ENCODE measurements at places on chromosomes 13 and 19.

DNA sequence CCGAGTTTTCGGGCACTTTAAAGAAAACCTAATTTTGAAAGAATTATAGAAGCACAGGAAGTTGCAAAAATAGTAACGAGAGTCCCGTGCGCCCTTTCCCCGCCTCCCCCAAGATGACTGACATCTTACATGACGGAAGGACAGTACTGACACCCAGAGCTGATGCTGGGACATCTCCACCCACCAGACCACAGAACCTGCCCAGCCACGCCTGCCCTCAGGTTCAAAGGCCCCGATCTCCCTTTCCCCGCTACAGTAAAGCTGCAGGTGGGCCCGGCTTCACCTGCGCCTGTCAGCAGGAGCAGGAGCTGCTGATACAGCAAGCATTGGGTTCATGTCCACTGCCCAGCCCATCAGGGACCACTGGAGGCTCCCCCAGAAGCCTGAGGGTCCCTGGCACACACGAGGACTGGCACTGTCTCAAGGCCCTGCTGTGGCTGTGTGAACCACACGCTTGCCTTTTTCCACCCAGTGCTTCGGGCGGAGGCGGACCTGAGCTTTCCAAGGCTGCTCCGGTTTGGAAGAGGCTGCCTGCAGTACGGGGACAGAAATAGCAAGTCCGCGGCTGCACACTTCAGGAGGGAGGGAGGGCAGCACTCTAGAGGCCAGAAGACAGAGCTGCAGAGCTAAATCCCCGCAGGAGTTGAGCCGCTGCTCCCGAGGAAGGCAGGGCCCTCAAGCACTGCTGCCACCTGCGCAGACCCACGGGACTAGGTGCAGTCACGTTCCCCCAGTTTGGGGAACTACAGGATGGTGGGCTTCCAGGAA is 8.7 kb downstream of the MAP2K2 start:
- peak; percentile 45 for DNase-seq

GRCh38 chr13:102945886-102946285 is 100.1 kb downstream of the ERCC5 start:
- no peak for DNase-seq

GRCh38 chr13:102933122-102933521 is 87.3 kb downstream of the ERCC5 start:
- DNase-seq, result no peak

DNA sequence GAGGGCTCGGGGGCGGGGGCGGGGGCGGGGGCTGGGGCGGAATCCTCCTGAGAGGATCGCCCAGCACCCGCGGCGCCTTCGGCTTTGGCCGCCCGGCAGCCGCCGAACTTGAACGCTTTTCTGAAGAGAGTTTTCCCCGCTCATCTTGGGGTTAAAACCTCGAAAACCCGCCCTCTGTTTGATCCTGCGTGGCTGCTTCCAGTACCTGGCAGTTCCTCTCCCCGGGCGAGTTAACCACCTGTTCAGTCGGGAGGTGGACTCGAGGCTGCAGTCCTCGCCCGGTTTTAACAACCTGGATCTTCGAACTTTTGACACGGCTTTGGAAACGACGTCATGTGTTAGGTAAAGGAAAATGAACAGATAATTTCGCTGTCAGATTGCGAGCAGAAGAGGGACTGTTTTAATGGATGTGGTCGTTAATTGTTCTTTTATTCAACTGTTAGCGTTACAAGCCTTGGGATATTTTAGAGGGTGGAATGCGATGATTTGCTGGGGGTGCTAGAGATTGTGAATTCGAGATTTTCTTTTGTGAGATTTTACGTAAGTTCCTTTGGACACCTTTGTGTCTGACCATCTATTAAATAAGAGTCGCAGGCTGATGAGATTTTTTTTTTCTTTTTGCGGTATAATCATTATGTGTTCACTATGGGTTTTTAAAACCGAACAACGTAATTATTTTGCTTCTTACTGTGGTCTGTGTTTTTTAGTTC is 1.0 kb downstream of the FNDC3A start:
- no peak for DNase-seq

DNA sequence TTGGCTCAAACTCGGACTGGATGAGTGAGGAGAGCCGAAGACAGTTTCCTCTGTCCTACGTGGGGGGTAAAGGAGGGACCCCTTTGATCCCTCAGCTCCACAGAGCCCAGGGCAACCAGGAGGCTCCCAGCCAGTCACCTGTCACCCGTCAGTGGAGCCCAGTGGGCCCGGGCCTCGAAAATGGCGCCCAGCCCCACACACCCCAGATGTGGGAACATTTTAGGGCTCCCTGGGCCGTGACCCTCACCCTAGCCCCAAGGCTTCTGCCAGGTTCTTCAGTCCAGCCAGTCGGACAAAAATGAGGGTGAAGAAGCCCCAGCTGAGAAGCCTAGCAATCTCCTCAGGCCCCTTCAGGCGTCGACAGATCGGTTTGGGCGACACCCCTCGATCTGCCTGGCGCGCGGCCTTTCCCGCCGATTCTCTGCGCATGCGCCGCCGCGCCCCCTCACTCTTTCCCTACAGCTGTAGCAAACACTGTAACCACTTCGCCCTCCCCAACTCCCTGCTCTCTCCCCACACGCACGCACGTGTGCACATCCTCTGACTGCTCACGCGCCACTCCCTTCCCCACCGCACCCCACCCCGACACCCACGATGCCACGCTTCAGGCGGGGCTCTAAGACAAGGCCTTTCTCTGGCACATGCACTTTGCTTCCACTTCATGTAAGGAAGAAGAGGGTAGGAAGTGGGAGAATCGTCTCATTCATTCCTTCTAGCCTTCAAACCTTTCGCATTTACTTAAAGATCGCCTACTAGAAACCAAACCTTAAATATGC is at the start of gene SLC6A16:
SLC6A16 (minus strand) TSS at position 391 of the 776 bp plus-strand sequence. CDS start 13,844 bp downstream, outside the sequence.
- no peak for DNase-seq

- DNase-seq, result no peak
These were observed 5.3 kb downstream of the SLC25A15 start for GRCh38 chr13:40794414-40795368.

DNA sequence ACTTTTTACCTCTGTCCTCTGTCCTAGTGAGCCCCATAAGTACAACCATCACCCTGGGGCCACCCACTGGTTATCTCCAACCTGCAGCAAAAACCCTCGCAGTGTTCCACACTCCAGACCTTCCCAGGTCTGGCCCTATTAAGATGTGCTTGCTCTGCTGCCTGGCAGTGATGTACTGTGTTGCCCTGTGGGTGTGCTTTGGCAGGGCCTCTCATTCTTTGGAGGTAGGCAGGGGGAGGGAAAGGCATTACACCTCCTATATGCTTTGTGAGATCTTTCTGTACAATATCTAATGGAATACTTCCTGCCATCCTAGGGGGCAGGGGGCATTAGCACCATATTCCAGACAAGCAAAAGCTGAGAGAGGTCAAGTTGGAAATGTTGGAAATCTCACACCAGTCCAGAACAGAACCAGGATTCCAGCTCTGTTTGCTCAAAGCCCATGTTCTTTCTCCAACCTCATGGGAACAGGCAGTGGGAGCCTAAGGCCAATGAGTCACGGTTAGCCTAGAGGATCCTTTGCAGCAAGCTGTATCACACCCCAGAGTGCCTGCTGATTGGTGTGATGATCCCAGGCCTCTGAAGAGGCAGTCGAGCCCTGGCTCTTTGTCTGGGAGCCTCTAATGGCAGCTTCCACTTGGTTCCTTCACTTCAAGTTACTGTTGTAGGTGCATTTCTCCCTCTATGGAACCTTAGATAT is 59.7 kb upstream of the UBL3 start:
- no peak for DNase-seq

- DNase-seq, result no peak
These were observed 185.7 kb downstream of the KCNRG start for GRCh38 chr13:50200988-50201387.

- DNase-seq, result no peak
These were observed 3.8 kb downstream of the ZNF490 start for GRCh38 chr19:12606796-12607195.

DNA sequence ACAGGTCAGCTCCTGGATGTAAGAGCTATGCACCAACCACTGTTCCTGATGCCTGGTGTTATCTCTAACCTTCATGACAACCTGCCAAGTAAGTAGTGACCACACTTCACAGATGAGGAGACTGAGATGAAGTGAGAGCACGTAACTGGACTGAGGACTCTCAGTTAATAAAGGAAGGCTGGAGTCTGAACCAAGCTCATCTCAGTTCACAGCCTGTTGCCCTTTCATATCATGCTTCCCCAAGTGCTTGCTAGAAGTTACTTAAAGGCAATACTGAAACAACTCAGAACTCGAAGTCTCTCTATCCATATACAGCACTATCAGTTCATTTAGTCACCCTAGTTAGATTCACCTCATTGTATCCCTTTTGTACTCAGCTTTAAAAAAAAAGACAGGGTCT is 119.7 kb downstream of the ABCC4 start:
- DNase-seq, result no peak

- DNase-seq, result no peak
These were observed 38.1 kb upstream of the ZNF766 start for GRCh38 chr19:52231154-52231910.

DNA sequence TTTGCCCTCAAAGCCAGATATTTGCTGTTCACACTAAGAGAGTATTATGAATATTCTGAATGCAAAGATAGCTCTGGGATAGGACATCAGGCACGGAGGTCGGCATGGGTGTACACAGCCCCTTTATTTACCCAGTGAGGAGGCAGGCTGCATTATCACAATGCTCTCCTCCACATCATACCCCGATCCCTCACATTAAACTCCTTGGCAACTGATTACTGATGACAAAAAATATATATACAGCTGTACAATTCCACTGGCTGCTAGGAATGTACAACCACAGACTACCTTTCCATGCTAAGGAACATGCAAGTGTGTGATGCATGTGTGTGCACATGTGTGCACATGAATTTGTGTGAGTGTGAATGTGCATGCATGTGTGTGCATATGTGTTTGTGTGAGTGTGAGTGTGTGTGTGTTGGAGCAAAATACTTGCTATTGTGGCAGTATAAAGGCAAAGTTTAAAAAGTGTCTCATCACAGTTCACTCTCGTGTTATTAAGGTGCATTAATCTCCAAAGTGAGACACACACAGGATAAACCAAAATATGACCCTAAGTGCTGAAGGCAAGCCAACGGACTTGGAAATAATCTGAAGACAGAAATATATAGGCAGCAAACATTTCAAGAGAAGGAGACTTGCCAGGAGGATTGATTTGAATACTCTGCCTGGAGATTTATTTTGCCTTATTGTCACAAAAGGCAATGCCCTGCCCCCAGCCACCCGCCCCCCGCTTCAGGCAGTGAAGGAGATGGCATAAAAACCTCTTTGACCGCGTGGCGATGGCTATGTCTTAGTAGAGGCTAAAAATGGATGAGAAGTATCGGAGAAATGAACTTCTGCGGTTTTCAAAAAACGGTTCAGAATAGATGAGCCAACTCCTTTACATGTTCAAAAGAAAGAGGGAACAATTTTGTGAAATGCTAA is 274.8 kb downstream of the TSHZ3 start:
- no peak for DNase-seq

GRCh38 chr13:59997976-59998375 is 165.8 kb downstream of the DIAPH3 start:
- no peak for DNase-seq

- no peak for DNase-seq
These were observed 99.3 kb downstream of the DOCK9 start for GRCh38 chr13:98878486-98879126.

- DNase-seq, result no peak
These were observed 31.1 kb downstream of the ITM2B start for GRCh38 chr13:48264058-48264457.

DNA sequence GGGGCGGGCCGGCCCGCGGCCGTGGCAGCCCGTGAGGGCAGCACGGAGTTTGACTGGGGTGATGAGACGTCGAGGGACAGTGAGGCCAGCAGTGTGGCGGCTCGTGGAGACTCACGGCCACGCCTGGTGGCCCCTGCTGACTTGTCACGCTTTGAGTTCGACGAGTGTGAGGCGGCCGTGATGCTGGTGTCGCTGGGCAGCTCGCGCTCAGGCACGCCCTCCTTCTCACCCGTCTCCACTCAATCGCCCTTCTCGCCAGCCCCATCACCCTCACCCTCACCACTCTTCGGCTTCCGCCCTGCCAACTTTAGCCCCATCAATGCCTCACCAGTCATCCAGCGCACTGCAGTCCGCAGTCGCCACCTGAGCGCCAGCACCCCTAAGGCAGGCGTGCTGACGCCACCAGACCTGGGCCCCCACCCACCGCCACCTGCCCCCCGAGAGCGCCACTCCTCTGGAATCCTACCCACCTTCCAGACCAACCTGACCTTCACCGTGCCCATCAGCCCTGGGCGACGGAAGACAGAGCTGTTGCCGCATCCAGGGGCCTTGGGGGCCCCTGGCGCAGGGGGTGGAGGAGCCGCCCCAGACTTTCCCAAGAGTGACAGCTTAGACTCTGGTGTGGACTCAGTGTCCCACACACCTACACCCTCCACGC is 4.5 kb downstream of the CIC start:
- DNase-seq, result no peak

- no peak for DNase-seq
These were observed 28.8 kb upstream of the TMEM255B start for GRCh38 chr13:113730258-113730691.

- no peak for DNase-seq
These were observed 82.9 kb downstream of the PDS5B start for GRCh38 chr13:32669030-32669646.

DNA sequence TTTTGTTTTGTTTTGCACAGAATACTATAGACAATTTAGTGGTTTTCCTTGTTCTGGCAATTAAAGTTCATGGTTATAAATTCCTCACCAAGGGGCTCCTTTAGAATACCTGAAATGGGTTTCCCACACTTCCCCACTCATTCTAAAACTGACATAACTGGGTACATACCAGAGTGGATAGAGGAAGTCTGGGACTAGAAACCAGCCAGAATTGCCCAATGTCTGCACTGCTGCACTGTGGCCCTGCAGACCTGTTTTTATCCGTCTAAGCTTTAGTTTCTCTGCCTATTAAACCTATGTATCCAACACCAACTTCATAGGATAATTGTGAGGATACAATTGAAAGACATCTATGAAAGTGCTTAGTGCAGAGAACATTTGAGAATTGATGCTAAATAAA is 498.6 kb downstream of the KCTD12 start:
- DNase-seq, result no peak

DNA sequence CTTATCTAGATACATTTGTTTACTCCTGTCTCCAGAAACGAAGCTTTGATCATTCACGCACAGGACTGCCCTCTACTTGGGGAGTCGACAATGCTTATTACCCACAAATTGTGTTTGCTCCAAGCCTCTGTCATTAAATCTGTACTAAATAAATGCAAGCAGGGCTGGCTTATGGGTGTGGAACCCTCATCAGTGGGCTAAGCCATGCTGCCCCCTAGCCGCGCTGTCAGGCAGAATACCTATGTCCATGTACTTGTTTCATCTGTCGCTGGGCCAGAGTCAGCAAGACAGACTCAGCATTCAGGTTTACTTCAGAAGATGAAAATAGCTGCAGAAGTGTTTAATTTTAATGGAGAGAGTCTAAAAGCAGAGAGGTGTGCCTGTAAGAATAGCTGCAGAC is 110.0 kb upstream of the PRR20A start:
- no peak for DNase-seq

- no peak for DNase-seq
These were observed 41.1 kb downstream of the GPR12 start for GRCh38 chr13:26719356-26719945.

GRCh38 chr13:30697177-30697953 is 38.0 kb upstream of the ALOX5AP start:
- DNase-seq, result no peak
